GM12865 (cell line): ENCODE measurements at places on chromosomes 2 and 18.
A peak's percentile ranks its signal among the peaks of the same experiment; 100 is the strongest.

- peak; percentile 81 for DNase-seq
These were observed 64.0 kb downstream of the MBP start for GRCh38 chr18:77068321-77069312.

- no peak for DNase-seq
These were observed 464 bp upstream of the SESTD1 start for GRCh38 chr2:179265082-179265510.

- no peak for DNase-seq
These were observed 85.2 kb downstream of the NYAP2 start for GRCh38 chr2:225484751-225485150.

DNA sequence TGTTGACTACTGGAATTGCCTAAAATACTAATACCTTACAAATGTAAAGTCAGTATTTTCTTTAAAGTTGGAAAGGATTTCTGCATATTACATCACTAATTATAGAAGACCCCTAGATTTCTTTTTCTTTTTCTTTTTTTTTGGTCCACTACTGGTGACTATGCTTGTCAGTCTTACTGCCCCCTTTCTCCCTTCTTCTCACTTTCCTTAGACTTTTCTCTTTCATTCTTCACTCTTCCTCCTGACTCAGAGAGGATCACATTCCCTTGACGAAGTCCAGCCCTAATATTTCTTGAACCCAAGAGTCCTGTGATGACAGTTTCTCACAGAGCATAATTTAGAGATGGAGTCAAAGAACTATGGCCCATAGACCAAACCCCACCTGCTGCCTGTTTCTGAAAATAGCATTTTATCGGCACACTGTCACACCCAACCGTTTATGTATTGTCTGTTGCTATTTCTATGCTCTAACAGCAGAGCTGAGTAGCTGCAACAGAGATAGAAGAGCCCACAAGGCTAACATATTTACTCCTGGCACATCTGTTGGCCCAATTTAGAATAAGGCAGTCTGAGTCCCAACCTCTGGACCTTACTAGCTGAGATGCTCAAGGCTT lies 40.6 kb upstream of the RIOK3 start:
- no peak for DNase-seq

DNA sequence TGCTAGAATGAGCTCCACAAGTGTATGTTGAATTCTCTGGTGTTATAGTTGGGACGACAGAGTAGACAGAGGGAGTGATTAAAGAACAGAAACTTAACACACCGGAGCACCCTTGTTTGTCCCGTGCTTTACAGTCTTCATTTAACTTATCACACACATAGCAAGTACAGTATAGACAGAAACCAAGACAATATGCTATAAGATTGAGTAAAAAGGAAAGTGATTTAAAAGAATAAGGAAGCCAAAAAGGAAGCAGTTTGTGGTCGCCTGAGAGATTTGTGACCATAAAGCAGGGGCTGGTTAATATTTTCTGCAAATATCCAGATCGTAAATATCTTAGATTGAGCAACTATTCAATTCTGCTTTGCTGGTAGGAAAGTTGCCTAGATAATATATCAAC lies 1128.4 kb downstream of the TSN start:
- DNase-seq, result peak; percentile 13

DNA sequence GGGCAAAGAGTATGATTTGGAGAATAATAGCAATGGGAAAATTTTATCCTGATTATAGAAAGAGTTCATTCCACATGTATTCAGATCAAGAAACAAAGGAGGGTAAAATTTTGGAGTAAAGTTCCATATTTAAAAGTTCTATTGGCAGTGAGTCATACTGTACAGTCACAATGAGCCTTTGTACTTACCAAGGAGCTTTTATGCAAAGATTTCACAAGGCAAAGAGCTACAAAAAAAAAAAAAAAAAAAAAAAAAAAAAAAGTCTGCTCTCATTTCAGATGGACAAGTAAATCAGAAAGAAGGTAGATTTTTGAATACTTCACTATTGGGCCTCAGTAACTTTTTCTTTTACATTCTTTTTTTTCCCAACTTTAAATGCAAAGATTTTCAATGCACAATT lies 1802.2 kb upstream of the PIK3C3 start:
- DNase-seq, result no peak

- no peak for DNase-seq
These were observed 304.5 kb downstream of the SLC8A1 start for GRCh38 chr2:40147360-40147759.

GRCh38 chr2:145137901-145138300 lies 618.0 kb upstream of the ZEB2 start:
- DNase-seq, result no peak
